ENCODE measurements at places on chromosomes 16 and 17.

DNA sequence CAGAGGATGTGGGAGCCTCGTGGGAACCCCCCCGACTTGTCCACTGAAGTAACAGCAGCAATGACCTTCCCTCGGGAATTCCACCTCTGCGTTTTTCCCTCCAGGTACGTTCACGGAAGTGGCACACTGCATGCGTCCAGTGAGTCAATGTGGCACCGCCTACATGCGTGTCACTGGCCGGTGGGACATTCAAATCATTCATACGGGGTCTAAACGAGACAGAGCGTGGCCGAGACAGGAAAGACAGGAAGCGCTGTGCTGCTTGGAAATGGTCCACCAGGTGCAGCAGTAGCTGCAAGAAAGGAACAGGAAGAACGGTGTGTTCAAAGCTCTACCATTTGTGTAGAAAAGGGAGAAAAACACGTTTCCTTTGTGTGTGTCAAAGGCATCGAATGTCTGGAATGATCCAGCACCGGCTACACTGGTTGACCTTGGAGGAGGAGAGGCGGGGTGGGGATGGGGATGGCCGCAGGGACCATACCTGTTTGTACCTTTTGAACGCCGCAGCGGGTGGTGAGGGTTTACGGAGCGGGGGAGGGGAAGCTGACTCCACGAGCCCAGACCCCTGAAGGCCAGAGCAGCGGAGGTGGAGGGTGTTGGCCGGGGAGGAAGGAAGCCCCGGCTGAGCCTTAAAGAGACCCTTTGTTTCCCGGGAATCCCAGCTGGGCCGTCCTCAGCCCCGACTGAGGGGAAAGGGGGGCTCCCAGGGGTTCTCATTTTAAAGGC, 1.7 kb upstream of the PGAP6 start:
- no peak for DNase-seq

GRCh38 chr17:20282526-20283308, 184.6 kb downstream of the LGALS9B start:
- DNase-seq, result no peak

DNA sequence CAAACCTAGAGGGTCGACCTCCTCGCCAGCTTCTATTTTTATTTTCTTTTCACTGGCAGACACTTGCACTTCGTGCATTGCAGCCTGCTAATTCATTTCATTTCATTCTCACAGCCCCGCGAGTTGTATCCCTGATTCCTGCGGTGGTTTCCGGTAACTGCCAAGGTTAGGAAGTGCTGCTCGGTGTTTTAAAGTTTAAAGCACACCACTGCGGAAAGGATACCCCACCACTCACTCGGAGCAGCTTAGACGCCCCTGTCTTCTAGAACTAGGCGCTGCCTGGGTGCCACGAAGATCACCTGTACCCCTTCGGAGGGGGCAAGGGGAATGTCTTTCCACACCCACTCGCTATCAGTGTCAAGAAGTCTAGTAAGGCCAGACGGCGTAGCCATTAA, 509 bp downstream of the CNEP1R1 start:
- no peak for DNase-seq

GRCh38 chr17:48678141-48678971, 44.0 kb downstream of the PRAC1 start:
- DNase-seq, result no peak

GRCh38 chr17:78651554-78651953, 74.4 kb upstream of the DNAH17 start:
- DNase-seq, result no peak

DNA sequence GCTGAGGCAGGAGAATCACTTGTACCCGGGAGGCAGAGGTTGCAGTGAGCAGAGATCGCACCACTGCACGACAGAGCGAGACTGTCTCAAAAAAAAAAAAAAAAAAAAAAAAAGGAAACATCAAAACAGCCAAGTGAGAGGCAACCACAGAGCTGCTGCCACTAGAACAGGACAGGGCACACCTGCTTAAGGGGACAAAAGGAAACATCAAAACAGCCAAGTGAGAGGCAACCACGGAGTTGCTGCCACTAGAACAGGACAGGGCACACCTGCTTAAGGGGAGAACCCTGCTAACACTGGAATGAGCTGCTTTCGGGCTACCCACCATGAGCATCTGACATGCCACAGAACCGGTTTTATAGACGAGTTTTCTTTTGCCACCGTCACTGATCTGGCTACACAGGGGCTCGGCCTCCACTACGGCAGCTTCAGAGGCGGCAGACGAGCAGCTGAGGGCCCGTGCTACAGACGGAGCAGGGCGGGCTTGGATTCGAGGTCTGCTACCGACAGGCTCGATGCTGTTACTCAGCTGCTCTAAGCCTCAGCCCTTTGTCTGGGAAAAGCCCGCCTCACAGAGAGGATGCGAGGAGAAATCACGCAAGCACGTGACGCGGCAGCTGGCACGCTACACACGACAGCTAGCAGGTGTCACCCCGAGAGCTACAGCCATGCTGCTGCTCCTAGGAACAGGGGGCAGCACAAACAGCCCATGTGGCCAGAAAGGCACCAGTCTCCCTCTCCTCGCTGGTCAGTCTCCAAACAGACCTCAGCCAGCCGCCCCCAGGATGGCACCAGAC, 2.0 kb downstream of the P4HB start:
- DNase-seq, result no peak

All from HS-5 (cell line).